ENCODE measurements at places on chromosomes 6 and 20.
A peak's percentile ranks its signal among the peaks of the same experiment; 100 is the strongest.

DNA sequence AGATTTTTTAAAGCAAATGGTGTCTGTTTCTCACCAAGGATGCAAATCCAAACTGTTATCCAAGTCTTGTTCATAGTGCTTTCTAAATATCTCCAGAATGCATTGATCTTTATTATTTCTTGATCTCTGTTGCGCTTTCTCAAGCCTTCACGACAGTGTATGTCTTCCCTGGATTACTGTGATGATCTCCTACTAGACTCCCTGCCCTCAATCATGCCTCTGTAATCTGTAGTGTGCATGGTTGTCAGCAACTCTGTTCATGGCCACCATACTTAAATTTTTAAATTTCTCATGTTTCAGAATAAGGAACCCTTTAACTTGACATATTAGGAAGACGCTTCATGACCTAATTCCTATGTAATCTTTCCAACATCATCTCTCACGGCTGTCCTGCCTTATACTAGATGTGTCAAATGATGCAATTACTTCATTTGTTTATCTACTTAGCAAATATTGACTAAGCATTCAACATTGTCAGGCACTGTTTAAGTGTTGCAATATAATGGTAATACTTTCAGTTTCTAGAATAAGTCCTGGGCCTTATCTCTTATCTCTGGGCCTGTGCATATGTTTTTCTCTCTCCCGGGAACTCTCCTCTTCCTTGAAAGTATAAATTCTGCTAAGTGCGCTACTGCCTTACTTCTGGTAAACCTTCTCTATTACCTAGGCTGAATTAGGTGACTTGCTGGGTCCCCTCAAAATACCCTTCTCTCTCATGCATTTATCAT, 25.6 kb upstream of the AHI1 start:
- no peaks in the 10 kb centered on the region for H3K4me1 ChIP-seq
- no peaks in the 10 kb centered on the region for H3K27me3 ChIP-seq
- H3K27ac ChIP-seq = no peak overlapping the region
- H3K4me3 ChIP-seq = no peak overlapping the region
- no peak for DNase-seq

DNA sequence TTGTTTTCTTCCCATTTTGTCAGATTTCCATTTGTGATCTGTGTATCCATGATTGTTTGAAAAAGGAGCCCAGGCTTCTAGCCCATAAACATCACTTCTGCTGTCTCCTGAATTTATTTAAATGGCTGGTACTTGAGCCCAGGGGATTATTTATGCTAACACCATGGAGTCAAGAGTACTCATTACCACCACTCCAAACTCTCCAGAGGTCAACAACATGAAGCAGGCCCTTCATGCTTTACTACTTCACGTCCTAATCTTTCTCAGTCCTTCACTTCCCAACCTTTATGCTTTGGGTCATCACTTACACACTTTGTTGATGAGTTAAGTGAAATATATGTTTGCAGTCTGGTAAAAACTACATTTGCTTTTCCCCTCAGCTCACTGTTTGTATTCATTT, 247.8 kb downstream of the BMP2 start:
- no peaks in the 10 kb centered on the region for H3K4me1 ChIP-seq
- no peak overlapping the region for H3K27ac ChIP-seq
- DNase-seq = no peak
- H3K27me3 ChIP-seq = no peaks in the 10 kb centered on the region
- H3K36me3 ChIP-seq = no peaks in the 10 kb centered on the region

GRCh38 chr20:44596876-44597275, 14.5 kb downstream of the PKIG start:
- H3K27ac ChIP-seq = peak overlapping the region; percentile 60
- H3K4me1 ChIP-seq = peaks cover 94% of the 10 kb centered on the region
- peaks cover 2% of the 10 kb centered on the region for H3K36me3 ChIP-seq
- no peaks in the 10 kb centered on the region for H3K27me3 ChIP-seq
- peak overlapping the region; percentile 30 for H3K4me3 ChIP-seq

GRCh38 chr6:156934069-156934460, 156.9 kb downstream of the ARID1B start:
- H3K4me1 ChIP-seq = no peaks in the 10 kb centered on the region
- no peak overlapping the region for H3K4me3 ChIP-seq
- H3K27me3 ChIP-seq = no peaks in the 10 kb centered on the region
- H3K36me3 ChIP-seq = peaks cover 7% of the 10 kb centered on the region
- DNase-seq = no peak
- H3K27ac ChIP-seq = peak overlapping the region; percentile 27

DNA sequence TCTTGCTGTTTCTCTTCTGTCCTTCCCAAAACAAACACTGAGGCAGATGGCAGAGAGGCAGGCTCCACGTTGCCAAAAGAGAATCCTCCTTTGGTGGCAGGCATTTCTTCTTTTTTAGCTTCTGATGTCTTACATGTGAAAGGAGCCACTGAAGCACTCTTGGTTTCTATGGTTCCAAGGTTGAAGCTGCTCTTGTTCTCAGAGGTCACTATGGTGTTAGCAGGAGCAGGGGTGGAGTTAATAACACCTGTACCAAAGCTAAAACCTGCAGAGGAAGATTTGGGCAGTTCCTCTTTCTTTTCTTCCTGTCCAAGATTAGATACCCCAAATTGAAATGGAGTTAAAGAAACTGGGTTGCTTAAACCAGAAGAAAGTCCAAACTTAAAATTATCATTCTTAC, 28.8 kb downstream of the FAM8A1 start:
- H3K4me3 ChIP-seq = no peak overlapping the region
- H3K27ac ChIP-seq = peak overlapping the region; percentile 12
- peaks cover 15% of the 10 kb centered on the region for H3K4me1 ChIP-seq
- H3K27me3 ChIP-seq = no peaks in the 10 kb centered on the region

GRCh38 chr20:44467289-44467883, 8.3 kb upstream of the TTPAL start:
- no peak for DNase-seq
- H3K36me3 ChIP-seq = no peaks in the 10 kb centered on the region
- H3K4me3 ChIP-seq = no peak overlapping the region
- no peak overlapping the region for H3K27ac ChIP-seq

DNA sequence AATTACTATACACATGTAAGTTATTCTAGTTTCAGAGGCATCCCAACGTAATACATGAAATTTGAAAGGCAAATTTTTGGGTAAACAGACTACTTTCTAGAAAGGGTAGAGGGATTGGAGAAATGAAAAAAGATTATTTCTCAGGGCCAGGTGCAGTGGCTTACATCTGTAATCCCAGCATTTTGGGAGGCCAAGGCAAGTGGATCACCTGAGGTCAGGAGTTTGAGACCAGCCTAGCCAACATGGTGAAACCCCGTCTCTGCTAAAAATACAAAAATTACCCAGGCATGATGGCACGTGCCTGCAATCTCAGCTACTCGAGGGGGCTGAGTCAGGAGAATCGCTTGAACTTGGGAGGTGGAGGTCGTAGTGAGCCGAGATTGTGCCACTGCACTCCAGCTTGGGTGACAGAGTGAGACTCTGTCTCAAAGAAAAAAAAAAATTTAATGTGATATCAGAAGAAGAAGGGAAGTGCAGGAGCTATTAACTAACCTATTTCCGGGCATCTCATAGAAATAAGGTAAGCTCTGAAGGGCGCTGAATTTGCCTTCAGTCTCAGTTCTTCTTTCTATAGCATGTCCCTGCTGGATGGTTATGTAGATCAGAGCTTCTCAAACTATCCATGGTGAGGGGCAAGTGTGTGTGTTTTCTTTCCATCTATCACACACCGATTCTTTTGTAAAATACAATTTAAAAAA, 100.3 kb upstream of the MTHFD1L start:
- peaks cover 30% of the 10 kb centered on the region for H3K36me3 ChIP-seq
- H3K27ac ChIP-seq = peak overlapping the region; percentile 68
- H3K4me1 ChIP-seq = peaks cover 48% of the 10 kb centered on the region
- H3K4me3 ChIP-seq = peak overlapping the region; percentile 33
- no peaks in the 10 kb centered on the region for H3K27me3 ChIP-seq

DNA sequence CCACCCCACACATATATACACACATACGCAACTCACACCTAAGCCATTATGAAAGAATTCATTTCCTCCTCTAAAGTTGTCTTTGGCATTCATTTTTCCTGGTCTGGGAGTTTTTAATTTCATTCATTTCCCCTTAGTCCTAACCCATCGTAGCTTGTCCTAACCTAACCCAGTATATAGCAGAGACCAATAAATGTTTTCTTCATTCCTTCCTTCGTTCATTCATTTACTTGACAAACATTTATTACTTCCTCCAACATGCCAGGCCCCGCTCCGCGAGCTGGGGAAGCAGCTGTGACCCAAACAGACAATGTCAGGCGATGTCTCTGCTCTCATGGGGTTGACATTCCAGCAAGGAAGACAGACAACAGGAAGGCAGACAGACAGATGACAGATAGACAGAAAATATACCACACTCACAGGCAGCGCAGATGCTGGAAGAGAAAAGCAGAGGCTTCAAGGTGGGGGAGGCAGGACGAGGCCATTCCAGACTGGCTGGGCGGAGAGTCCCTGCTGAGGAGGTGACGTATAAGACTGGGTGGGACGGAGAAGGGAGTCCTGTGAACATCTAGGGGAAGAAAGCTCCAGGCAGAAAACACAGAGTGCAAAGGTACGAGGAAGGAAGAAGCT, 33.7 kb upstream of the SIRPA start:
- peaks cover 2% of the 10 kb centered on the region for H3K27me3 ChIP-seq
- no peak overlapping the region for H3K4me3 ChIP-seq
- peaks cover 6% of the 10 kb centered on the region for H3K4me1 ChIP-seq
- H3K36me3 ChIP-seq = no peaks in the 10 kb centered on the region

DNA sequence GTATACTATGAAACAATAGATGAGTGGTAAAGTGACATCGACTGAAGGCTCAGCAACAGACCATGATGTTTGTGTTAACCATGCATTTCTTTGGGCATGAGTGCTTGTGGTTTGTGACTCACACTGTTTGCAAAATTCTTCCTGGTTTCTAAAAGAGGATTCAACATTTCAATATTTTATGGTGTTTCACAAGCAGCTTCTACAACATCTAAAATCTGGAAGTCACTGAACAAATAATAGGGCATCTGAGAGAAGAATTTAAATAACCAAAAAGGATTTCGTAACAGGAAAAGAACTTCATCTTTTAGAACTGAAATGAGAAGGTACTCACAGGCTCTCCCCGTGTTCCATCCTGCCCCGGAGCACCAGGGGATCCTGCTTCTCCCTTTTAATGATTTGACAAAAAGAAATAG, 146.2 kb downstream of the COL21A1 start:
- no peak overlapping the region for H3K27ac ChIP-seq
- DNase-seq = no peak
- H3K4me1 ChIP-seq = no peaks in the 10 kb centered on the region
- H3K4me3 ChIP-seq = no peak overlapping the region
- no peaks in the 10 kb centered on the region for H3K36me3 ChIP-seq

- no peak overlapping the region for H3K27ac ChIP-seq
- no peak for DNase-seq
- no peaks in the 10 kb centered on the region for H3K36me3 ChIP-seq
- no peaks in the 10 kb centered on the region for H3K27me3 ChIP-seq
- H3K4me3 ChIP-seq = no peak overlapping the region
Measured at GRCh38 chr6:92541448-92542060, 877.8 kb downstream of the EPHA7 start.

- DNase-seq = peak; percentile 71
- H3K27me3 ChIP-seq = no peaks in the 10 kb centered on the region
- peaks cover 32% of the 10 kb centered on the region for H3K36me3 ChIP-seq
- peak overlapping the region; percentile 94 for H3K27ac ChIP-seq
- peaks cover 79% of the 10 kb centered on the region for H3K4me1 ChIP-seq
- H3K4me3 ChIP-seq = peak overlapping the region; percentile 62
Measured at GRCh38 chr6:41200296-41200900, 551 bp downstream of the TREML2 start.

GRCh38 chr20:56788671-56789610, 159.8 kb downstream of the TFAP2C start:
- H3K27me3 ChIP-seq = no peaks in the 10 kb centered on the region
- DNase-seq = no peak
- no peaks in the 10 kb centered on the region for H3K4me1 ChIP-seq
- no peaks in the 10 kb centered on the region for H3K36me3 ChIP-seq
- no peak overlapping the region for H3K27ac ChIP-seq
- H3K4me3 ChIP-seq = no peak overlapping the region

DNA sequence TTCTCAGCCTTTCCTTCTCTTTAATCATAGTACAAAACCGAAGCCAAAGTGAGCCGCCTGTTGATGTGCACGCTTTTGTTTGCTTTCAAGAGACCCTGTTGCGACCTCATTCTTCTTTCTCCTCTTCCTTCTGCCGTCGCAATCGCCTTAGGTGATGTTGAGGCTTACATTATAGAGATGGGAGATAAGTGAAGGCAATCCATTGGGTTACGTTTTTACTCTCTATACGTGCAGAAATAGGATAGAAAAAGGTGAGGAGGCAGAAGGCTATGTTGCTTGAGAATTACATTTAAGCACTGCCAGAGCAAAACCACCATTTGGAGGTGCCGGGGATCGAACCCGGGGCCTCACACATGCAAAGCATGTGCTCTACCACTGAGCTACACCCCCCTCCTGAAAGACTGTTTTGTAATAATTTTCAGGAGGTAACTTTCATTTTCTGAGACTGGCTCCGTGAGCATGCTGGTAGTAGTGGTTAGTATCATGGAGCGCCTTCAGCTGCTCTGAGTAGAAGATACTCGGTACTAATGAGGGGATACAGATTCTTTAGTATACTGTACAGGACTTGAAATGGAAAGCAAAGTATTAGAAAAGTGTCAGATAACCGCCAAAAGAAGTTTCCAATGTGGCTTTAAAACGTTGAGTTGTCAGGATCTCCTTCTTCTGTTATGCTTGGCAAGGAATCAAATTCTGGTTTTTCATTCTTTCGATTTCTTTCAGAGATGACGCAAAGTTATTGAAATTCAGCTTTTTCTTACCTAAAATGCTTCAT, 165.6 kb downstream of the TRIM27 start:
- H3K27ac ChIP-seq = no peak overlapping the region
- H3K27me3 ChIP-seq = peaks cover 11% of the 10 kb centered on the region
- no peaks in the 10 kb centered on the region for H3K36me3 ChIP-seq
- H3K4me1 ChIP-seq = no peaks in the 10 kb centered on the region
- H3K4me3 ChIP-seq = no peak overlapping the region

DNA sequence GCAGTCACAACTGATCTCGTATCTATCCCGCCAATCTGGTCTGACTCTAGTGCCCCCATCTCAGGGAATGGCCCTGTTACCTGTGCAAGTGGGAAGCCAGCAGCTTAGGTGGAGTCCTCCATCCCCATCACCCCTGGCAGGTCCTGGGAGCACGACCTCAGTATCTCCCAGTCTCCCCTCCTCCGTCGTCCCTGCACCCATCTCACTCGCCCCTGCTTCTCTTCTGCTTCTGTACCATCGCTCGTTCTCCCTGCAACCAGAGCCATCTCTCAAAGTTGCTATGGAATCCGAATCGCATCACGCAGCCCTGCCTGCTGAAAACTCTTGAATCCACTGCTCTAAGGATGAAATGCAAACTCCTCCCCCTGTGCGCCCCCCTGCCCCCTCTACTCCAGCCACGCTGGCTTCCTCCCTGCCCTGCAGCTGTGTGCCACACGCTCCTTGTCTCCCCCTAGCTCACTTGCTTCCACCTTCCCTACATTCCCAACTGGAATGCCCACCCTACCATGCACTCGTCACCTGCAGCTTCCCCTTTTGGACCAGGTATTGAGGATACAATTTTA, 64.0 kb upstream of the PTGIS start:
- H3K27me3 ChIP-seq = no peaks in the 10 kb centered on the region
- H3K36me3 ChIP-seq = peaks cover 10% of the 10 kb centered on the region
- no peak overlapping the region for H3K27ac ChIP-seq
- no peak for DNase-seq
- H3K4me1 ChIP-seq = peaks cover 33% of the 10 kb centered on the region
